Fibroblast of skin of left quadriceps (primary cell): ENCODE measurements at places on chromosomes 3 and 15.

GRCh38 chr15:56910801-56911200 lies 7.6 kb upstream of the TCF12 start:
- no peak for DNase-seq

DNA sequence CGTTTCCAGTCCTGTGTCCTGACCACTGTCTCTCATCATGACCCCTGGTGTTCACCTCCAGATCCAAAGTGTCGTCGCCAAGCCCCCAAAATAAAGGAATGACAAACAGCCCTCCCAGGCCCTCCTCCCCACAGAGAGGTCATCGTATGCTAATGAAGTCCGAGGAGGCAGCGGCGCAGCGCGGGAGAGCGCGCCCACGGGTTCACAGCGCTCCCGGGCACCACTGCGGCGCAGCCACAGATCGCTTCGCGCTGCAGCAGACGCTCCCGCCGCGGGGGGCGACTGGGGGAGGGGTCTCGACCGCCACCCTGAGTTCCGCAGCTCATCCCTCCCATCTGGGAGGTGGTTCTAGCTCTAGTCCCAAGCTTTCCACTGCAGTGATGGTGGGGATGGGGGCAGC lies 1.3 kb downstream of the DGKG start:
- no peak for DNase-seq

DNA sequence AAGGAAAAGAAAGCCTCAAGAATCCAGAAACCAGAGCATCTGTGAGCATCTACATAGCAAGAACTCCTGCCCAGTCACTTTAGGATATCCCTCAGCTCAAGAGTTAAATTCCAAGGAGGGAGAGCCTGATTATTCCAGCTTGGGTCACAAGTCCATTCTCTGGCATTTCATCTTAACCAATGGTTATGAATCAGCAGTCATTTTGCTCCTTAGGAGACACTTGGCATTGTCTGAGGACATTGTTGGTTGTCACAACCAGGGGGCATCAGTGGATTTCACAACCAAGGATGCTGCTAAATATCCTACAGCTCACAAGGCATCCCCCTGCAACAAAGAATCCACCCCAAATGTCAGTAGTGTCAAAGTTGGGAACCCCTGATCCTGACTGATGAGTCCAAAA lies 51.0 kb upstream of the LMCD1 start:
- DNase-seq: no peak

DNA sequence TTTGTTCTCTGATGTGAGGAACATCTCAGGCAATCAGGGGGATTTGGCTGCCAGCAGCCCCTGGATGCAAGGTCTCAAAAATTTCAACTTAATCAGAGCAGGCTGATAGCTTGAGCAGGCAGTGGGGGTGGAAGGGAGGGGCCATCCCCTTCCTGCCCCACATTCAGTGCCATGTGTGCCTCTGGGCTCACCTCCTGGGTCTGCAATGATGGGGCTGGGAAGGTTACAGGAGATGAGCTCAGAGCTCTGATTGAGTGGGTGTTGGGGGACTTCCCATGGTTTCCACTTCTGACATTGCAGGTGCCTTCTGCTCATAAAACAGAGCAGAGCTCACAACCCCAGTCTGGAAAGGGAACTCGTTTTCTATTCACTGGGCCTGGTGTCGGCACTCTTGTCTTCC lies 37.0 kb downstream of the PARP16 start:
- no peak for DNase-seq

- DNase-seq: no peak
Observed at GRCh38 chr3:8867646-8868045, 95.6 kb downstream of the RAD18 start.

DNA sequence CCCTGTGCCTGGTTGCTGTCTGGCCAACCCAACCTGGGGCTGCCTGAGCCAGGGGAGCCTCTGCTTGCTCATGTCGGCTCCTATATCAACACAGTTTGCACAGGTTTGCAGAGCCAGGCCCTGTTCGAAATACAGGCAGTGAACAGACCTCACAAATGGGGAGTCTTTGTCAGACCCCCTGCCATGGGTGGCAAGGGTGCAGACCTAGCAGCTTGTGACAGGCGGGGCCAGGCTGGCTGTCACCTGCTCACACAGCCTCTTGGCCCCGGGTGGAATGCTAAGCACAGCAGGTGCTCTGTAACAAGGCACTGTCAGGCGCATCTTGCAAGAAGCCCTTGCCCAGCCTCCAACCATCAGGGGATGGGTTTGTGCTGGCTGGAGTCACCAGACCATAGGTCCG lies 47.3 kb downstream of the BDH1 start:
- no peak for DNase-seq

DNA sequence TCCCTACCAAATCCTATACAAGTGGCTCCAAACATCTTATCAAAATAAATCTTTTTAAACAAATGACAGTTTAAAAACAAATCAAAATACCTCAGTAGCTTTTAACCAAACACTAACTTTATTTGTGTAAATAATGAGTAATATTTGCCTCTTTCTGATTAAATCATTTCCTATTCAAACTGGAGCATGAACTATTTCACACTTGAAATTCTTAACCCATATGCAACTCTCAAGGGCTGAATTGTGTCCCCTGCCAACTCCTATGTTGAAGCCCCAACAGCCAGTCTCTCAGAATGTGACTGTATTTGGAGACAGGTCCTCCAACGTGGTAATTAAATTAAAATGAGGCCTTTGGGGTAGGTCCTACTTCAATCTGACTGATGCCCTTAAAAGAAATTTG lies 55.9 kb upstream of the MCTP2 start:
- no peak for DNase-seq

DNA sequence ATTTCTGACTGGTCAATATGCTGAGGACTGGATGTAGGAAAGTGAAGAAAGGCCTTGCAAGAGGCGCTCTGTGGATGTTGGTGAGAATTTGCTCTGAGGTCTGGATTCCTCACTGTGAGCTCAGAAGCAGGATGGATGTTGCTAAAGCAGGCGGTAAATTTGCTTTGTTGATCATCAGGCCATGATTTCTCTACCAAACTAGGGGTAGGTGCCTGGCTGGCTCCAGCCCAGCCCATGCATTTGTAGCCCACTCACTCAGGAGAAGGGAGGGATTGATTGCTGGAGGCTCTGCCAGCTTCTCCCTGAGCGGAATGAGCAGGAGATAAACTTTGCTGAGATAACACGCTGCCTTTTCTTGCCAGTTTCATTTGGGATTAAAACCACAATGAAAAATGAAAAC lies 44.3 kb upstream of the NTRK3 start:
- DNase-seq: no peak

GRCh38 chr15:91116113-91117067 lies 16.3 kb downstream of the SV2B start:
- DNase-seq: no peak

DNA sequence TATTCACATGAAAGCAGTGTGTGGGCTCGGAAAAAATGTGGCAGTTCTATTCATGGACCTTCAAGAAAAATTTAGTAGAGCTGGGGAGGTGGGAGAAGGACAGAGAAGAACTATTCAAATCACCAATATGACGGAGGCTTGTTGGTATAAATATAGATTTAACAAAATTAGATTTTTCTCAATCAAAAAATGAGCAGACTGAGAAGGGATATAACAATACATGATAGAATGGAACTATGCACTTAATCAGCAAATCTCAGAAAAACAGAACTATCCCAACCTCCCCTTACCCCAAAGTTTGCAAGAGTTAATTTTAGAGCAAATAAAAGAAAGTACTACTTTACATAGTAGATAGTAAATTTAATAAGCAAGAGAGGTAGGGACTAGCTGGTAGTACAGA lies 194.6 kb upstream of the BCL6 start:
- DNase-seq: no peak

DNA sequence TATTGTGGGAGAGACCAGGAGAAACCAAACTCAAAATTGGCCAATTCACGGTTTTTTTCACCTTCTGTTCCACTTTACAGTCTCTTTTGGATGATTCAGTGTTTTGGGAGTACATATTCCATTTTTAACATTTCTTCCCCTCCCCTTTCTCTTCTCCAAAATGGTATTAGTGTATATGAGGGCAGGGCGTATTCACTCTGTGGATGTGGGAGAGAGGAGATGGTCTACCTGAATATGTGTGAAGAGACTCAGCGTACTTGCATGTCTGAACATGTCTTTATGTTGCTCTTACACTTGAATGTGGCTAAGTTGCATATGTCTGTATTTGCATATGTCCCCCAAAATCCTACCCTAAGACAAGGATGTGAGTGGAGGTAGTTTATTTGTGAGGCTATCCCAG lies 291.0 kb upstream of the PPP2R3A start:
- DNase-seq: no peak

GRCh38 chr3:156674911-156675829 lies 780 bp downstream of the TIPARP start:
- DNase-seq: no peak

DNA sequence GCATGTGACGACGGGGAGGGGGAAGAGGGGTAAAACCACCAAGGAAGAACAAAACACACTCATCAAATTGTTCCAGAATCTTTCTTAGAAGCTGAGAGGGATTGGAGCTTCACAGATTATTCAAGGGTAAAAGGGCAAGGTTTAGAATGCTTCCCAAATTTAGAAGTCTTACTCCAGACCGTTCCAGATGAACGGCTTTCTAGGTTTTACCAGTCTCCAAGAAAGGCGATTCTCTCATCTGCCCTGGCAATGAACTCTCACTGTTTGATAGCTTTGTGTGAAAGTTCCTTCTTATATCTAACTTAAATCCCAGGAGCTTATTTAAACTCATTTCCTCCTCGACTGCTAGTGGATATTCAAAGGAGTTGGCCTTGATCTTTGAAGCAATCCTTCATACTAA lies 124.3 kb upstream of the PRICKLE2 start:
- DNase-seq: no peak

- DNase-seq: no peak
Observed at GRCh38 chr3:58291671-58292338, 14.2 kb upstream of the RPP14 start.

DNA sequence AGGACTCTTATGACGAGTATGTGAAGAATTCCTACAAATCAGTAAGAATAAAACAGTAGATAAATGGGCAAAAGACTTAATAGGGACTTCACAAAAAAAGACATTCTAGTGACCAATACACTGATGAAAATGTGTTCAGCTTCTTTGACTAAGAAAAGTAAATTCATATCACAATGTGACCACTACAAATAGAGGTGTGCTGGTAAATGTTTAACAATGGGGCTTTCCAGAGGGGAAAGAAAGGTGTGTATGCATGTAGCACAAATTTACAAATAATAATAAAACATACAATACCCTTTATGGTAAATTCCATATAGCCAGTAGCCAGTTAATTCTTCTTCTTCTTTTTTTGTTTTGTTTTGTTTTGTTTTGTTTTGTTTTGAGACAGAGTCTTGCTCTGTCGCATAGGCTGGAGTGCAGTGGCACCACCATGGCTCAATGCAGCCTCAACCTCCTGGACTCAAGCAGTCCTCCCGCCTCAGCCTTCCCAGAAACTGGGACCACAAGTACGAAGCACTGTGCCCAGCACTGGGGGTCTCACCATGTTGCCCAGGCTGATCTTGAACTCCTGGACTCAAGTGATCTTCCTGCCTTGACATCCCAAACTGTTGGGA lies 17.5 kb upstream of the NMD3 start:
- no peak for DNase-seq

DNA sequence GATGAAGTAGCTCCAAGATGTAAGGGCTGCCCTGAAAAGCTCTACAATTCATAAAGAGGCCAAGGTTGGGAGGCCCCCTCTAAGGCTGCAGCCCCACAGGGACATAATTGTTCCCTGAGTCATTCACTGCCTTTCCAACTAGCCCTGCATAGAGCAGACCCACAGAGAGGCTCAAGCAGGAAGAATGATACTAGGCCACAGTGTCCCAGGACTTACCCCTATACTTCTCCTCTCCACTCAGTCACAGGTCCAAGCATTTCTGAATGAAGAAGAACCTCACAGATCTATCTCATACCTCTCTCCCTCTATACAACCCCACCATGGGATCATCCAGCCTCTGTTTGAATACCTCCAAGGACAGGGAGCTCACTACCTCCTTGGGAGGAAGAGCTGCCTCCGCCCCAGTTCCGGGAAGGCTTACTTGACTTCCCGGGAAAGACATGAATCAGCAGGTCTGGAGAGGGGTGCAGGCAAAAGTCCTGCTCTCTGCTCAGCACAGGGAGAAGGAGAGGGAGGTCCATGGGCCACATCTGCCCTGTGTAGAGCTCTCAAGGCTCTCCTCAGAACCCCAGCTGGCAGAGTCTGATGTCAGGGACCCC lies 6.9 kb upstream of the SKIC8 start:
- peak; percentile 69 for DNase-seq

DNA sequence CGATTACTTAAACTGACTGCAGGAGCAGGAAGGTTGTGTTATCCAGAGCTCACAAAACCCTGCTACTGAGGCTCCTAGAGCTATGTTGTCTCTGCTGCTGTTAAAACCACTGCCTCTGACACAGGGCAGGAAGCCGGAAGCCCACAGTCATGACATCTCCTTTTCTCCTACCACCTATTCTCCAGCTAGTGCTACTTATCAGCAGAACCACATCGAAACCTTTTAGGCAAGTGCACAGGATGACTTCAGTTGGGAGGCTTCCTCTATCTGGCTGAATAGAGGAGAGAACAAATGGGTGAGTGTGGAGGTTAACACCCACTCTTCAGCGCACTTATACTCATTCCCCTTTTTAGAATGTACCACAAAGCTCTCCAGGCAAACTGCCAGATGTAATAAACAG lies 638.0 kb downstream of the OTOL1 start:
- no peak for DNase-seq

DNA sequence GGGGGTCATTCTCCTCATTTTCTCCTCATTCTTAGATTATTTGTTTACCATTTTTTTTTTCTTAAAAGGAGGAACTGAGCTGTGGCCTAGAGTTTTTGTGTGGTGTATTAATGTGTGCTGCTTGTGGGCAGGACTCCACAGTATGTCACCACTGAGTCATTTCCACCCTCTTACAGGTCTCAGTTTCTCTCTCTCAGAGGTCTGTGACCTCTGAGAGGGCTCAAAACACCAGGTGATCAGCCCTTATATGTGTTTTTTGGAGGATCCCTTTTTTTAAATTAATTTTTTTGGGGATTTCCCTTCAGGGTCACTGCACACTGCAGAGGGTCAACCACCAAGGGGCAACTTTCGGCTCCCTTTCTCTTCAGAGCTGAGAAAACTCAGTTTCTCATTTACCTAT lies 166.4 kb downstream of the SUCNR1 start:
- DNase-seq: no peak

- no peak for DNase-seq
Observed at GRCh38 chr15:70356062-70356860, 258.5 kb upstream of the TLE3 start.
